Suprapubic skin (tissue), 4 donors: ENCODE measurements at places on chromosomes 4 and X.

DNA sequence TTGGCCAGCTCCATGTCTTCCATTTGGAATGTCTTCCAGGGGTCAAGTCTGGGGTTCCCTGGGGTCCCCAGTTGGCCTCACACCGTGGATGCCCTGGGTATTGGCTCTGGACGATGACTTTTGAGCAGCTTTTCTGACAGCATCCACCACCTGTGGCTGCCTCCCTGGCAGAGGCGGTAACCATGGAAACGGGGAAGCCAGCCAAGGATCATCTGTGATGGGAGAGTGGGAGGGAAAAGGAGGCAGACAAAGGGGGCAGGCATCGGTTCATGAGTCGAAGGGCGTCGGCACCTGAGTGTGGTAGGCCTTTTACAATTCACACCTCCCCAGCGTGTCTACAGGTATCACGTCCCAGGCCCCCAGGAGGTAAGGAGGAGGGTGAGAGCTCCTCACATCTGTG lies 152.2 kb downstream of the ASMT start:
- no peak for DNase-seq

GRCh38 chr4:139886798-139887197 lies 221.2 kb downstream of the MGST2 start:
- DNase-seq: no peak

DNA sequence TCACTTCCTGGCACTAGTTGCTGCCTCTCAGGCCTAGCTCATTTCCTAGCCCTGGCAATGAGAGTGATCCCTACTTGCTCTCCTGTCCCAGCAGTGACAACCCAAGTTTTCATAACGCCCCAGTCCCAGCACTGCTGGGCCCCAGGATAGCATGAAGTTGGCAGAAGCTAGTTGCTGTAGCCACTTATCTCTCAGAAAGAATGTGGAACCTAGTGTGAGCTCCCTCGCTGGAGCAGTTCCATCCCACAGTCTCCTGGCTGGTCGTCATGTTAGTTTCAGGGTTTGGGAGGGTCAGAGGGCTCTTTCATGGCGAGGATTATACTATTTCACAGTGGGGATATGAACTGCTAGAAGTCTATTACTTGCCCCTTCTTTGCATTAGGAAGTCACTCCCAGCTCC lies 5.1 kb downstream of the PF4 start:
- DNase-seq: no peak

GRCh38 chr4:182219411-182220056 lies 23.7 kb upstream of the TENM3 start:
- DNase-seq: no peak

DNA sequence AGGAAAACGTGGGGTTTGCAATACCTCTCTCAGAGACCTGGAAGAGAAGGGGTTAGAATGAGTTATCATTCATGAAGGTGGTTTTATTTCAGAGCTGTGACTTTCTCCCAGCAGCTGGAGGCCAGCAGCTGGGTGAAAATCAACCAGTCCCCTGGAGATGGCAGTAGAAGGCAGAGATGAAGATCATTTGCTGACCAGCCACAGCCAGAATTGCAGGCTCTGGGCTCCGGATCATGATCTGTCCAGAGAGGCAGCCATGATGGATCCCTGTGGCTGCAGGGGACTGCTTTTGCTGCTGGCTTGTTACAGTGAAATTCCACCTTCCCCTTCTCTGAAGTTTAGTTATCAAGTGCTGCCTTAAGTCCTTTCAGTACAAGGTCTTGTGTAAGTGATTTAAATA lies 46.9 kb upstream of the TAB3 start:
- DNase-seq: no peak

DNA sequence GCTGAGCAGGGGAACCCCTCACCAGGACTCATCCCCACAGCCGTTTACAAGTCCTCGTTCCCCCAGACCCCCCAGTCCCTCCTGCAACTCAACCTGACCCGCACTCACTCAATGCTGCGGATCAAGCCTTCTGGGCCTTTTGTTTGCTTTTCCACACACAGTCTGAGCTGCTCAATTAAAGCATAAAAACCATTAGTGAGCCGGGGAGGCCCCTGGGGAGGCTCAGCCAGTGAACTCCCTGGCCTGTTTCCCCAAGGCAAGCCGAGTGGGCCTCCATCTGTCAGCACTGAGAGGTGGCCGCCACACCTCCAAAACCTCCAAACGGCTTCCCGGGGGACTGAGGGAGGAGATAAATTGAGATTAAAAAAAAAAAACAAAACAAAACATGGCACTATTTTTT lies 158.5 kb downstream of the SHOX start:
- no peak for DNase-seq

GRCh38 chr4:41069838-41070237 lies 144.5 kb downstream of the APBB2 start:
- DNase-seq: no peak

- DNase-seq: no peak
Observed at GRCh38 chr4:23401572-23401971, 488.3 kb downstream of the PPARGC1A start.

DNA sequence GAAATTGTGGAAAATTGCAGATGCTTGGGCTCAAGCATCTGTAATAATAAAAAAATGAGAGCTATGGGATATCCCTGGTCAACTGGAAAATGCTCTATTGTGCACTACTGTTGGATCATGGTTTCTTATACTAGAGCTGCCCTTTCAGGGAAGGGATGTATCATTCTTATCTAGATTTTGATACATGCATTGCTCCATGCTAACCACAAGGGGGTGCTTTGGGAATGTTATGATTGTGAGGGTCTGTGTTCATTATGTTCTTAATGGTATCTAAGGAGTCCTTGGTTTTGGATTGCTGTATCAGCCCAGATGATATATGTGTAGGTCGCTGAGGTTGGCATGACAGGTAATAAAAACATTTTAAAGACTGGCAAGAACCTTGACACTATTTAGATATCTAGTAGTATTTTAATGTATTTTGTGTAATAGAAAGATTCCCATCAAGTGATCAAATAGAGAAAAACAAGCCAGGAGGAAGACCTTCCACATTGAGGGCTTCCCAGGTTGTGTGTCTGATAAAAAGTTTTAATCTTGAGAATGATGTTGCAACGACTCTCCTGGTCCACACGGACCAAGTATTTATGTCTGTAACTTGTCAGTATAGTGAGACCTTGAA lies 49.2 kb upstream of the TLR2 start:
- DNase-seq: no peak

- no peak for DNase-seq
Observed at GRCh38 chr4:112029771-112030171, 115.5 kb upstream of the FAM241A start.

DNA sequence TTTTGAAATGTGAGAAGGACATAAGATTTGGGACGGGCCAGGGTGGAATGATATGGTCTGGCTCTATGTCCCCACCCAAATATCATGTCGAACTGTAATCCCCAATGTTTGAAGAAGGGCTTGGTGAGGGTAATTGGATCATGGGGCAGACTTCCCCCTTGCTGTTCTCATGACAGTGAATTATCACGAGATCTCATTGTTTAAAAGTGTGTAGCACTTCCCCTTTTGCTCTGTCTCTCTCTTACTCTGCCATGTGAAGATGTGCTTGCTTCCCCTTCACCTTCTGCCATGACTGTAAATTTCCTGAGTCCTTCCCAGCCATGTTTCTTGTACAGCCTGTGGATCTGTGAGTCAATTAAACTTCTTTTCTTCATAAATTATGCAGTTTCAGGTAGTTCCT lies 17.5 kb downstream of the MTMR8 start:
- DNase-seq: no peak

DNA sequence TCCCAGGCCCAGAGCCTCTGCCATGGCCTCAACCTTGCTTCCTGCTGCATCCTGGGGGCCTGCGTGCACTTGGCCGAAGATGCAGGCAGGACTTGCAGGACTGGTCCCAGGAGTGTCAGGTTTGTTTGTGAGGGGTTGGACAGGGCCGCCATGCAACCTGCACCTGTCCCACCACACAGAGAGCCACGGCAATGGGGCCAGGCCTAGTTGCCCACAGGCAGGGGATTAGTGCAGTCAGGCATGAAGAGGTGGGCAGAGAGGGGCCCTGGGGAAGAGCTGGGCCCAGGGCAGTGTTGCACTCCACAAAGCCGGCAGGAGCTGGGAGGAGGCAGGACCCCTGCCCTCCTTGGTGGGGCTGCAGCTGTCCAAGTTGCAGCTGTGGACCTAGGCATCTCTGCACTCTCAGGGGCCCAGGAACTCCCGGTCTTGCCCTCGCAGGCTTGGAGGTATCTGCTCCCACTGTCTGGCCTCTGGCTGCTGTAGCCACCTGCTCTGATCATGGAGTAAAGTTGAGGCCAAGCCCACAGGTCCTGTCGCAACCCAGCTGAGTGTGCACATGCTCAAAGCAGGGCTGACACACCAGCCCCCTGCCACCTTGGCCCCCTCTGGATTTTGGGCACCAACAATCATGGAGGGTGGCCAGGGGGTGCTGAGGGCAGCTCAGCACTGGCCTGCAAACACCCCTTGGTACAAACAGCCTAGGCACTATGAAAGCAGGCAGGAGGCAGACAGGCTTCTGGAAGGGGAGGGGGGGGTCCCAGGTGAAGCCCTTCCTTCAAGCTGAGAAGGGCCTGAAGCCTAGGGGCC lies 190.4 kb upstream of the PCDH10 start:
- no peak for DNase-seq

GRCh38 chr4:15400981-15401671 lies 26.7 kb upstream of the C1QTNF7 start:
- peak; percentile 80 for DNase-seq

- no peak for DNase-seq
Observed at GRCh38 chr4:168045354-168045753, 47.0 kb upstream of the ANXA10 start.

- DNase-seq: no peak
Observed at GRCh38 chrX:153669901-153670731, 3.5 kb downstream of the PNCK start.

GRCh38 chr4:7388627-7389026 lies 46.1 kb downstream of the PSAPL1 start:
- DNase-seq: peak; percentile 69

GRCh38 chrX:39911278-39911897 lies 186.4 kb downstream of the BCOR start:
- no peak for DNase-seq

- no peak for DNase-seq
Observed at GRCh38 chr4:37661772-37662171, 24.4 kb downstream of the RELL1 start.

DNA sequence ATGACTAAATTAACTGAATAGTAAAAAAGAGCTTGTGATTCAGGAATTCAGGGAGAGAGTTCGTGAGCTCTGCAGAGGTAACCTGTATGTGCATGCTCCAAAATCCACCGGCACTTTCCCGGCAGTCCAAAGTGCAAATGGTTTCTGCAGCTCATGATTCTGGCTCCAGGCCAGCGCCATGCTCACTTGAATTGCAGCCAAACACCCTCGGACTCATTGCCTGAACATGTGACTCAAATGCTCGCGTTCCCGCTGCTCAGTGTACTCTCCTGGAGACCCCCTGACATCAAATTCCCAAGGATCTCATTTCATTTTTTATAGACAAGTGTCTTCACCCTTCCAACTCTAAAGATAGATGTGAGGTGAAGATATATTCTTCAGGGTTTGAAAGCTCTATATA lies 44.1 kb upstream of the SH3RF1 start:
- DNase-seq: no peak

GRCh38 chr4:1648962-1649361 lies 35.2 kb downstream of the FAM53A start:
- DNase-seq: no peak

DNA sequence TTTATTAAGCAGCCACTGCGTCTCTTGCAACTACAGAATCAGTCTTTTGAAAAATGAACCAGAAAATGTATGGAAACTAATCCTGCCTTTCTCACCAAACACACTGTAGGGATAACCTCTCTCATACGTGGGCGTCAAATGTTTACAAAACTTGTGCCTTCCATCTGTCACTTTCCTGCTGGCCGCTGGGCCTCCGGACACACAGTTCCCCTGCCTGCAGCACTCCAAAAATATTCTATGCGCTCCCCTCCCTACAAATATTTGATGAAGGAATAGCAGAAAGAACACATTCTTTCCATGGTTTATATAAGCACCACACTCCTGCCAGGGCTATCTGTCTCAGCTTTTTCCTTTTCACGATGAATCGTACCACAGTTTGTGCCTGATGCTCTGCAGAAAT lies 14.9 kb upstream of the CYTL1 start:
- no peak for DNase-seq

DNA sequence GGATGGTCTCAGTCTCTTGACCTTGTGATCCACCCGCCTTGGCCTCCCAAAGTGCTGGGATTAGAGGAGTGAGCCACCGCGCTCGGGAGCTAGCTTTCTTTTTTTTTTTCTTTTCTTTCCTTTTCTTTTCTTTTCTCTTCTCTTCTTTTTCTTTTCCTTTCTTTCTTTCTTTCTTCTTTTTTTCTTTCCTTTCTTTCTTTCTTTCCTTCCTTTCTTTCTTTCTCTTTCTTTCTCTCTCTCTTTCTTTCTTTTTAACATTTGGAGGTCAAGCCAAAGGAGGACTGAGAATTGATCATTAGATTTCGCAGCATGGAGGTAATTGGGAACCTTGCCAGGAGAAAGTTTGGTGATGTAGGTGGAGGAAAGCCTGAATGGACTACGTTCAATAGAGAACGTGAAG lies 67.4 kb downstream of the LARP7 start:
- DNase-seq: no peak

DNA sequence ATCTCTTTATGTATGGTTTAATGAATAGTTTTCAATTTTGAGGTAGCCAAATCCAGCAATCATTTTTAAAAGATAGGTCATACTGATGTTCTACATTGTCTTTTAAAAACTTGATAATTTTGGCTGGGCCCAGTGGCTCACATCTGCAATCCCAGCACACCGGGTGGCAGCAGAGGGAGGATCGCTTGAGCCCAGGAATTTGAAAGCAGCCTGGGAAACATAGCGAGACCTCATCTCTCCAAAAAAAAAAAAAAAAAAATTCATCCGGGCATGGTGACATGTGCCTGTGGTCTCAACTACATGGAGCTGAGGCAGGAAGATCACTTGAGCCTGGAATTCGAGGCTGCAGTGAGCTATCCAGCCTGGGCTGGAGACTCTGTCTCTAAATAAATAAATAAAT lies 419.8 kb downstream of the GALNTL6 start:
- no peak for DNase-seq

GRCh38 chr4:118410138-118410537 lies 57.3 kb upstream of the PRSS12 start:
- no peak for DNase-seq

GRCh38 chr4:160505724-160506123 lies 1402.8 kb downstream of the RAPGEF2 start:
- no peak for DNase-seq

DNA sequence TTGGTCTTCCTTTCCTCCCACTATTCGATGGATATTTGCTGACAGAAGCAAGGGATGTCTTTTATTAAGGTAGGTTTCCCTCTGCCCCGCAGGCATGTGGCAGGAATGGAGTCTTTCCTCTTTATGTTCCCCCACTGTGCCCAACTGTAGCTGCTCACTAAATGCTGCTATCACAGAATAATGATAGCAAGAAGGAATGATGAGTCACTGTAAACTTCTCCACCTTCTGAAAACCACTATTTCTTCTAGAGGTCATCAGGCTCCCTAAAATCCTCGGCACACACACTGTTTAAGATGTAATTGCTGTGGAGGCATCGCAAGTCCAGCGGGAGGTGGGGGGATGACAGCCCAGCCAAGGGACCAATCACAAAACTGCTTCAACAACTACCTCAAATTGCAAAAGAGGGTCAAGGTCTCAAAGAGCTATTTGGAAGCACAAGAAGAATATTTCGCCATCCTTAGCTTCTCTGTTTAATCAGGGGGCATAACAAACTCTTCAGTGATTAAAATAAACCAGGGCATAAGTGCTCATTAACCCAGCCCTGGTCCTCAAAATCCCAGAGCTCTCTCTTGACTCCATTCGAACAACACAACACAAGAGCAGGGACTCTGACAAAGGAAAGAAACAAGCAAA lies 13.9 kb downstream of the QDPR start:
- DNase-seq: no peak

- peak; percentile 83 for DNase-seq
Observed at GRCh38 chrX:46628460-46629371, 55.2 kb downstream of the CHST7 start.
